Activated CD4-positive, CD25-positive, alpha-beta regulatory T cell (primary cell): ENCODE measurements at places on chromosomes 1 and 21.

GRCh38 chr1:159743651-159744410 is 29.4 kb upstream of the CRP start:
- DNase-seq: no peak

GRCh38 chr1:76770979-76771378 is 96.3 kb upstream of the ST6GALNAC5 start:
- DNase-seq: no peak

DNA sequence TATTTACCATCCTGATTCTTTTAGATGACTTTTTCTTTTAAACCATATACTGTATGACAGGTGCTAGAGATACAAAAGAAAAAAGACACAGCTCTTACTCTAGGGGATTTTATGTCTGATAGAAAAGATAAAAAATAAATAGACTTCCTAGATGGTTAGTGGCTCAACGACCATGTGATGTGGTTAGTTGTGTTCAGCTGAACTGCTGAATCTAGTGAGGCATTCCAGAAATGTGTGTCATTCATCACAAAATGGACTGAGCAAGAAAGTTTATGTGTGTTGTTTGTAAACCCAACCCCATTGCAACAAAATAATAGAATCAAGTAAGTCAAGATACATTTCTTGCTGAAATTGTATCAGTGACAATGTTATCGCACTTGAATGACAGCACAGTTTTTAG is 205.8 kb upstream of the LYPLAL1 start:
- DNase-seq: no peak

DNA sequence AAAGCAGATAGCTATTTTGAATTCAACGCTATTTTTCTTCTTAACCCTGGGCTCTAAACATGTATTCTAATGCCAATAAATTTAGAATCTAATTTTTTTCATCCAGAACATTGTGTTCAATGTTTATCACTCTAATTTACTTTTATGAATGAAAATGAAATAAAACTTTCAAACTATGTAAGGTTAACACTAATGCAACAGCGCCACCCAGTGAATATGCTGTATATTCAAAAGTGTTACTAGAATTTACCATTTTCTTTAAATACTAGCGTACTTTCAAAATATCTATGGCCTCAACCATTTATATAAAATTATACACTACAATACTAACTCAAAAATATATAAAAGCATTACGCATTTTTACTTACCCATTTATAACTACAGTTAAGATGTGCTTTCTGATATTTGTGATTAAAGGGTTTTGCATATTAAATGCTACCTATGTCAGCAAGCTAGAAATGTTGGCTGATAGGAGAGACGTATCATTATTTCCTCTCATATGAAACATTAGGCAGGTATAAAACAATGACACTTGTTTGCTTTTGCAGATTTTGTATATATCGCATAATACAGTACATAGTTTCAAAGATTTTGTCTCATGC is 5.9 kb upstream of the NUF2 start:
- DNase-seq: peak; percentile 12

- DNase-seq: no peak
Observed at GRCh38 chr1:98133131-98133530, 212.3 kb upstream of the DPYD start.

DNA sequence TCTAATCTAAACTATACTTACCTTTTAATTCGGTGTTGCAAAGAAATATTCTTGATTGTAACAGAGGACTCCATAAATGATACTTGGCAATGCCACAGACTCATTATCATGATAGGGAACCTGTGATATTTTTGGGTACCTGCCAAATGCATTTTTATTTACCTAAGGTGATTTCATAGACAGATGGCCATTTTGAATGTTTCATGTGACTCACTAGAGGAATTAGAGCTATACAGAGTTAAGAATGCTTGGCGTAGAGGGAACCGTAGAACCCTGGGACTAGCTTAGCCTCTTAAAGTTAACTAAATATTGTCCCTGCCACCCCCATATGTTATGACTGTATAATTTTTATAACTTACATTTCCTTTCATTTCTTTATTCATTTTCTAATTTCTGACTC is 136.1 kb downstream of the DISP1 start:
- no peak for DNase-seq

DNA sequence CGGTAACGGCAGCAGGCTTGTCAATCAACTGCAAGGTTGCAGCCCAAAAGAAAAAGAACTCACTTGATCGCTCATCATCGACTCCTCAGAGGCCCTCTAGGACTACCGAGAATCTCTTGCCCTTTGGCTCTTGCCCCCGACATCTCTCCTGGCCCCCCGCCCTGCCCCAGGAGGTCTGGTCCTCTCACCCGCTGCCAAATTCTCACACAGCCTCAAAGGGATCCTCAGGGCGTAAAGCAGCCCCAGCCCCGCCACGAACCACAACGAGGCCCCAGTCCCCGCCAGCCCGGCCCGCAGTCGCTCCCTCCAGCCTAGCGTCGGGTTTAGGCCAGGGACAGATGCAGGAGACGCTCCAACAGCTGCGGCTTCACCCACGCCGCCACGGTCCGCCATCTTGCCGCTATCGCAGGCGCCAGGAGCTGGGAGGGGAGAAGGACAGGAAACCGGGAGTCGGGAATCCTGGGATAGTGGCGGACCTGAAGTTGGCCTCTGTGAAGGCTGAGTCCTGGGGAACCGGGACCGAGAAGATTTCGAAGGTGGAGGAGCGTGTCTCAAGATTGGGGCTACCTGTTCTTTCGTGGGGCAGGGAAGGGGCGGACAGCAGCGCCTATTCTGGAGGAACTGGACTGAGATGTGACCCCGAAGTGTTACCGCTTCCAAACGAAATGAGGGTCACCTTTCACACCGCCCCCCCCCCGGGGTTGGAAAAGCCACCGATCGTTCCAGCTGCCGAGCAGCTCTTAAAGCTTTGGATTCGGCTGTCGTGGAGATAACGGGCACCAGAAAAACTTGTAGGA is at the start of gene ST7L:
Gene ST7L, minus strand, starts transcription at position 421 of the 797 bp plus-strand sequence. Its CDS starts 28 bp downstream, at position 393.
- peak; percentile 35 for DNase-seq

DNA sequence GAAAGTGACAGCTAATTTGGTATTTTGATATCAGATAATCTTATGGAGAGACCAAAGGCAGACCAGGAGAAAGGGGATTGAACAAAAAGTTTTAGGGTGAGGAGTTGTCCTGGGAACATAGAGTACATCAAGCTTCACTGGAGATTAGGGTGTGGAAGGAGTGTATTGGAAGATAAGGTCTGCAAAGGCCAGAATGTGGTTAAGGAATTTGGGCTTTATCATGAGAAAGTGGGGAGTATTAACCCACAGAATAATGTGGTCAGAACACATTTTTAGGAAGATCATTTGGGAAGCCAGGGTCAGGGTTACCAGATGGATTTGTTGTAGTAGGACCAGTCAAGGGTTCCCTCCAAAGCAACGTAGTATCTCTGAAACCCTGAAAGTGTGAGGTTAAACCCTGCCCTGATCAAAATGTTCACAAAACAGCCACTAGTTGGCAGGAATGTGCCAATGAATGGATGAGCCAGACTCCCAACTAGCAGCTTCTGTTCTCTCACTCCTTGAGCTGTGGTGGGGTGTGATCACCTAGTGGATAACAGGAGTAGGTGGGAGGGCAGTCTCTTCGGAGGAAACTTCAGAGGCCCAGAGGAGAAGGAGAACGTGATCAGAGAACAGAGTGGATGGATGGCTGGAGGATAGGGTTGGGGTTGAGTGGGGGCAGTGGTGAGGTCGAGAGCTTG is 35.8 kb downstream of the SLC2A1 start:
- DNase-seq: no peak

GRCh38 chr1:89822999-89823628 is 2.3 kb downstream of the LRRC8D start:
- DNase-seq: no peak

- DNase-seq: no peak
Observed at GRCh38 chr1:62288224-62288623, 31.0 kb downstream of the KANK4 start.

GRCh38 chr1:89905395-89906058 is 84.7 kb downstream of the LRRC8D start:
- no peak for DNase-seq

GRCh38 chr1:199629624-199630023 is 397.9 kb upstream of the NR5A2 start:
- DNase-seq: no peak
